ENCODE measurements at places on chromosomes 1 and 21. TPM values are rescaled to one million over a fixed set of nuclear protein-coding genes. Genes with fewer than 3 reads are reported as not detected.

Gene C1QTNF12
- 2.8 TPM for total RNA-seq

Gene ATP1A4
- not detected for total RNA-seq

Gene MAP3K7CL
- 3.0 TPM for total RNA-seq

Gene PRAMEF25
- total RNA-seq, result not detected

Gene KRTAP10-6
- total RNA-seq, result not detected

Gene C2CD4D
- total RNA-seq, result not detected

Gene KRTAP26-1
- not detected for total RNA-seq

Gene COL18A1
- total RNA-seq, result 39.7 TPM

Gene MYOC
- total RNA-seq, result 1.3 TPM

Gene CRP
- not detected for total RNA-seq

Gene MX1
- 3.6 TPM for total RNA-seq

Gene MTMR11
- 9.1 TPM for total RNA-seq

Gene RGS4
- 2.7 TPM for total RNA-seq

Data from bronchial smooth muscle cell (primary cell).